ENCODE measurements at places on chromosomes 7 and 10.
A peak's percentile ranks its signal among the peaks of the same experiment; 100 is the strongest.

DNA sequence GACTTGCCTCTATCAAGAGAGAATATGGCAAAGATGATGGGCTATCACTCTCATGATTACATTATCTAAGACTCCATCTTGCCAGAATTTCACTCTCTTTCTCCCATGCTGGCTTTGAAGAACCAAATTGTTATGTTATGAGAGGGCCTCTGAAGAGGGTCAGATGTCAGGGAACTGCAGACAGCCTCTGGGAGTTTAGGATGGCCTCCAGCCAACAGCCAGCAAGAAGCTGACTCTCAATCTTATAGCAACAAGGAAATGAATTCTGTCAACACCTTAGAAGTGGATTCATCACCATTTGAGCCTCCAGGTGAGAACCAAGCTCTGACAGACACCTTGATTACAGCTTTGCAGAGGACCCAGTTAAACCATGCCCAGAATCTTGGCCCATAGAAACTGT is 33.6 kb downstream of the ZNF22 start:
- no peak for DNase-seq

DNA sequence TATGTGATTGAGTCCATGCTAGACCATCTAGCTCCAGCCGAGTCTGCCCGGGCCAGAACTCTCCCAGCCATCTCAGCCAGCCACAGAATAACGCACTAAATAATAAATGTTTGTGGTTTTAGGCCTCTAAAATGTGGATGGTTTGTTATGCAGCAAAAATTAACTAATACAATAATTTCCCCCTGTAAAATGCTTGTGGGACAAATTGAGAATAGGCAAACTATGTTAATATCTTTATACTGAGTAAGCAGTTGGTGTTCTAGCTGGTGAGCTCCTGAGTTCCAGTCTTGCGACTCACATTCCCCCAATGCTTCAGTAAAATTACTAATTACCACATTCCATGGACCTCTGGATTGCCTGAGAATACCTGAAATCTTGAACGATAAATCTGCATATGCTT is 316.8 kb upstream of the NFE2L3 start:
- peak; percentile 81 for DNase-seq

- DNase-seq = no peak
Observed at GRCh38 chr10:45515630-45516029, 141.6 kb downstream of the ALOX5 start.

DNA sequence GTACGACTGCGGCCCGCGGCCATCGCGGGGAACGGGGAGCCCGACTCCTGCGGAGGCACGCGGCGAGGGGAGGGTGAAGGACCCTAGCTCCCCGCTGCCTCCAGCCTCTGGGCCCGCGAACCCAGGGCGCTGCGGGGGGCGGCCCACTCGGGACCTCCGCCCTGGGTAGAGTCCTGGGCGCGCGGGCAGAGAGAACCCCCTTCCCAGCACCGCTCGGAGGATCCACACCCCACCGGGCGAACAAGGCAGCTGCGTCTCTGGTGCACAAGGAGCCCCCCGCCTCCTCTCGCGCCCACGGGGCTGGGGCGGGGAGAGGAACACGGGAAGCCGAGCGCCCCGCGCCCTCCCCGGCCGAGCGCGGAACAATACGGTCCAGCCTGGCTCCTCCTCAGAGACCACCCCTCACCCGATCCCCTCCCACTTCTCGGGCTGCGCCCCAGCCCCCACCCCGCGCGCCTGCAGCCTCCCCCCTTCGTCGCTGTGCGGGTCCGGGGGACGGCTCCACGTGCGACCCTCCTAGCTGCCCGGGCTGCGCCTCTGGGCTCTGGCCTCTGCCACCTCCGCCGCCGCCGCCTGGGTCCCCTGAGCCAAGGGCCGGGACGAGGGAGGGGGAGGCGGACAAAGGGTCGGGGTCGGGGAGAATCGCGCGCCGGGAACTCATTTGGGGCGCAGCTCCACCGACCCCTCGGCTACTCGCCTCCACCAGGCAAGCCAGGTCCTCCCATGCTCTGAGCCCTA is at the start of gene WDR86:
Gene WDR86 (minus strand): TSS at position 372 of the 738 bp plus-strand sequence. CDS start 449 bp downstream, outside the sequence.
- DNase-seq = no peak

GRCh38 chr10:24722131-24722675 is 1.5 kb downstream of the ARHGAP21 start:
- DNase-seq = peak; percentile 24

DNA sequence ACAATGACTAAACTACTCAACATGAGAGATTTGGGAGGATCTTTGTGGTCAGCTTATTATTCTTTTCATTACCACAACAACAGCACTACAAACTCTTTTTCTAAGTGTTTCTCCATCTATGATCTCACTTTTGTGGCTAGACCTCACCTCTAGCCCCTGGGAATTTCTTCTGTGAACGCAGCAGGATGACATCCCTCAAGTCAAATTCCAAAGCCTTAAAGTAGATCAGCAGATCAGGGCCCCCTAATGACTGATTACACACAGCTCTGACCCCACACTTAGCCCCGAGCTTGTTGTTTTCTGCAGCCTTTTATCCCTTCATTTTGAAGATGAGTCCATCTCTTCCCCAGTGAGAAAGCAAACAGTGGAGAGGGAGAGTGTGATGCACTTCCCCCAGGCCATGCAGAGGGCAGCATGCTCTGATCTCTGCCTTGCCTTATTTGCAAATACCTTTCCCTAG is 27.3 kb downstream of the TFAM start:
- peak; percentile 83 for DNase-seq

DNA sequence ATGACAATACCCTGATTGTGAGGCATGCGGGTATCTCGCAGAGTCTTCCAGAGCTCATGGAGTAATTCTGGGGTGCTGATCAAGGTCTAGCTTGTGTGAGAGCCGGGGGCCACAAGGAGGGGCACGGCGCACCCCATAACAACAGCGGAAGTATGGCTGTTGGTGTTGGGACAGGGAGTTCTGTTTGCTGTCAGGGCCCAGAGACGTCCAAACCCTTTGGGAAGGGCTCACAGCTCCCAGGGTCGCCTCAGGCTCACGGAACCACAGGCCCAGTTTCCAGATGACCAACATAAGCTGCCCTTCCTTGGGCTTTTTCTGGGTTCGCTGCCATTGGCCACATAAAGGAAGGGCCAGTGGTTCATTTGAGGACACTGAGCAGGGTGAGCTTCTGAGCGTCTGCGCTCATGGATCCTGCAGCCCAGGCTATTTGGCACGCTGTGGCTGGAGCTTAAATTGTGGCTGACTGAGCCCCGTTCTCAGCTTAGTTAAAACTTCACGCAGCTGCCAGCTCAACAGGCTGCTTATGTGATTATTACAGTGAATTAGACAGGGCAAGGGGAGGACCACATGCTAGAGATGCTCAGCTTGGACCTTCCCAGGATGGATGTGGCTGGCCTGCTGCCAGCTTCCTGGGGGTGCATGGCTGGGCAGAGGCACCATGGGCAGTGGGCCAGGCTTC is 92.3 kb downstream of the DNAJB6 start:
- no peak for DNase-seq

- DNase-seq = no peak
Observed at GRCh38 chr10:93070378-93071176, 3.1 kb upstream of the CYP26A1 start.

GRCh38 chr7:108001764-108002725 is 916 bp downstream of the LAMB1 start:
- DNase-seq = peak; percentile 66

- no peak for DNase-seq
Observed at GRCh38 chr10:123808286-123808685, 83.3 kb downstream of the CPXM2 start.

DNA sequence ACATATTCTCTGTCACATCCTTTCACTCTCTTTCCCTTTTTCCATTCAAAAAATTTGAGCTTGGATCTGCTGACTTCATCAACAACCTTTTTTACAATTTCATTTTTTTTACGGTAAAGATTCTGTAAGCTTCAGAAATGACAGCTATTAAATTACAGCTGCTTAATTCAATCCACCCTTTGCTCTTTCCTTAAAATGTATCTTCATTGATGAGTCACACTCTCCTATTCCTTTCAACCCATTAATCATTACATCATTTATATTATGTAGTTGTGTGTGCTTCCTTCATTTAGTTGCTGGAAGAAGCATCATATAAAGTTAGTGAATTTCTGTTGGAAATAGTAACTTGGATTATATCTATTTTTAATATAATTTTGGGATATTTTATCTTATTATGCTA is 67.1 kb upstream of the MAGI2 start:
- DNase-seq = no peak
